Kidney (tissue), 22 donors: ENCODE measurements at places on chromosomes 7 and 10. TPM values are rescaled to one million over a fixed set of nuclear protein-coding genes. Genes with fewer than 3 reads are reported as not detected.

DNA sequence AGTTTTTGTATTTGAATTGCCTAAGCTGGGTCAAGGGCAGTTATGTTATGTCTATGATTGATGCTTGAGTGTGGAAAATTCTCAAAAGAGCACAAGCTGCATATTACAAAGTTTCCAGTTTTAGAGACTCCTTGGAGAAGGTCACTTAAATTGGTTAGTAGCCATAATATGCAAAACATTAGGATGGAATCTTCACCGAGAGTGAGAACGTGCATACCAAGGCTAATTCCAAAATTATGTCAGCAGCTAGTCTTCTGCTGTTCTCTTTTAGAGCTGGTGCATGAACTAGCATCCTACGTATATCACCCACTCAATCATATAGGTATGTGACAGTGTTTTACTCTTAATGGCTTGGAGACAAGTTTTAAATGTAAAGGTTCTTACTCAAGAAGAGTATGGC, 49.2 kb downstream of the MKX start:
- DNase-seq: no peak

DNA sequence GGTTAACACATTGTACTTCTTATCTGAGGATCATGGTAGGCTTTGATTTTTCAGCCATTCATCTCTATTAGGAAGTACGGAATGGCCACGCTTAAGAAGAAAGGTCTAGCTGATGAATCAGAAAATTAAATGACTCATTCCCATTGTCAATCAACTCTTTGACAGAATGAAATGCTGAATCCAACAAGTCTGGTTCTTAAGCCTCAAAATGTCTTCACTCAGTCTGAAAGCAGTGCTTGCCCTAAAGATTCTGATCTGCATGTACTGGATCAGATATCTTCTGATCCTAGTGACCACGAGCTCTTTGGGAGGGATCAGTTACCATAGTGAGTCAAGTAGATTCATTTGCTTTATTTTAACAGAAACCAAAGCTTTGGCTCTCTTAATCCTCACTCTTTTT, 5.7 kb upstream of the CELF2 start:
- no peak for DNase-seq

The PNLIP gene
- not detected for total RNA-seq

The WDR86 gene
- total RNA-seq: 5.9 TPM

The RNLS gene
- total RNA-seq: 21.1 TPM

The ACTL6B gene
- total RNA-seq: not detected

The FFAR4 gene
- total RNA-seq: 1.0 TPM

The NRBF2 gene
- total RNA-seq: 15.8 TPM

The PDGFA gene
- total RNA-seq: 53.0 TPM
